ENCODE measurements at places on chromosomes 2 and 18.

GRCh38 chr18:75923169-75923568 is 495.7 kb upstream of the SMIM21 start:
- no peak for DNase-seq

DNA sequence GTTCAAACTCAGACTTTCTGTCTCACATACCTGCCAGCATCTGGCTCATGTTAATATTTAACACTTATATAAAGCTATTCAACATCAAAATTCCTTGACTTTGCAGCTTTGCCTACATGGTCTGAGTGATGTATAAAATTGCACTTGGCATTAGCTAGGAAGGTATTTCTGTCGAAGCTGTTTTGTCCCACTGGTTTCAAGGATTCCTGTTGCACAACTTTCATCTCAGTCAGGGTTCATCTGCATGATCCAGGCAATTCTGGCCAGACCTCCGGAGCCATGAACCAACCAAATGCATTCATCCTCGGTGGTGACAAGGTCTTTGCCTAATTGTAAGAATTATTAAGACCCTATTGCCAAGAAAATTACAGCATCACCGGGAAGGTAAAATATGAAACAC is 185.4 kb downstream of the ZEB2 start:
- no peak for DNase-seq

DNA sequence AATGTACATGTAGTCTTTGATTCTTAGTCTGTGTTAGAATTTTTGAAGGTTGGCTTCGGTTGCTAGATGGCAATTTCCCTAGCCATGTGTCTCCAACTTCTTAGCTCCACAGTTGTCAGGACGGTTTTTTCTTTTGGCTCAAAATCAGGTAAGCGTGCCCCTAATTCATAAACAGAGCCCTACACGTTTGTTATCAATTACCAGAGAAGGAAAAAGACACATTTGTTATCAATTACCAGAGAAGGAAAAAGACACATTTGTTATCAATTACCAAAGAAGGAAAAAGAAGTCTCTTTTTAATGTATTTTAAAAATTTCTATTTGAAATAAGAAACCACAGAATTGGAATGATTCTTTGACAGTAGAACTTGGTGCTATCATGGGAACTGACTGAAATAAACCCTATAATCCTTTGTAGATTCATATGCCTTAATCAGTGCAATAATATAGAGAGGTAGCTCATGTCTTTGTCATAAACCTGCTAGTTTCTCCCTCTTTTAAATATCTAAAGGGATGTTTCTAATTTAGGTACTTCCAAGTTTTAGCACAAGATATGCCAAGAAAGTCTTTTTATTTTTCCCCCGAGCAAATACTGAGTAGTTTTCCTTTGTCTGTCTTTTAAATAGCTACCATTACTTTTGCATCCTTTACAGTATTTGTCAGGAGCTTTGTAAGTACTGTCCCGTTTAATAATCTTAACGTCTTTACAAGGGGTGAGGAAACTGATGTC is 35.9 kb downstream of the CAMKMT start:
- no peak for DNase-seq

DNA sequence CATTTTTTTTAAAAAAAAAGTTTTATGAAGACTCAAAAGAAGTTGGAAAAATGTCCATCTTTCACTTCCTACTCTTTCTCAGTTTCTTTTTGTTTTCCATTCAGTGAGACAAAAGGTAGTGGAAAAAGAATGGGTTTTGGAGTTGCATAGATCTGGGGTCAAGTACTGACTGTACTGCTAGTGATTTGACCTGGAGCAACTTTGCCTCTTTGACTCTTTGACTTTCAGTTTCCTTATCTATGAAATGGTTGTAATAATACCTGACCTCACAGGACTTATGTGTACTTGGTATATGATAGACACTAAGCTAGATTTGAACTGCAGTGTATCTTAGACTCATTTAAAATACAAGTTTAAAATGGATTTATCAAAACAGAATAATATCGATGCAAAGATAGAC is 3.5 kb upstream of the KCNE4 start:
- no peak for DNase-seq

- DNase-seq, result no peak
Measured at GRCh38 chr2:61620244-61621159, 82.3 kb upstream of the XPO1 start.

DNA sequence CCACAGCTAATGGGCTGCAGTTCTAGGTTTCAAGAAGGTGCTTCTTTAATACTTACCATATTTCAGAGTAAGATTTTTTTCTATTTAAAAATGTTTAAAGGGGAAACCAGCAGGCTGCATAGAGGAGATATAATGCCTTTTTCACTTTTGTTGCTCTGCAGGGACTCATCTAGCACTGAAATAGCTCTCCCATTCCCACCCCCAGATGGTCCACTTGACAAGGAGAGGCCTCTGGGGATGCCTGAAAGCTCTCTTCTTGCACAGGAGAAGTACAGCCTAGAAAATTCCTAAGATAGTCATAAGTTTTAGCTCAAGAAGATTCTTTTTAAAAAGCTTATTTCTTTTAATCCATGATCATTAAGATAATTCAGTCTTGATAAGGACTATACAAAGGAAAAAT is 126.4 kb downstream of the CDH2 start:
- DNase-seq, result no peak

- no peak for DNase-seq
Measured at GRCh38 chr2:50955081-50955480, 76.9 kb downstream of the NRXN1 start.

DNA sequence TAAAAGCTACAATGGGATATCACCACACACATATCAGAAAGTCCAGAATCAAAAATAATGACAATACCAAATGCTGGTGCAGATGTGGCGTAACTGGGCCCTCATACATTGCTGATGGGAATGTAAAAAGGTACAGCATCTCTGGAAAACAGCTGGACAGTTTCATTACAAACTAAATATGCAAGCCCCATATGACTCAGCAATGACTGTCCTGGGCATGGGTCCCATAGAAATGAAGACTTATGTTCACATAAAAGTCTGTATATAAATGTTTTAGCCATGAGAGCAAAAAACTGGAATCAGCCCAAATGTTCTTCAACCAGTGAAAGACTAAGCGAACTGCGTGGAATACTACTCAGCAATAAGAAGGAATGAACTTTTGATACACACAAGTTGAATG is 56.7 kb downstream of the ALPK2 start:
- DNase-seq, result no peak

Measured in putamen (tissue), 1 donor.